CD4-positive, alpha-beta T cell treated with Interleukin-4 for 1 hour (primary cell): ENCODE measurements at places on chromosomes 1 and 21.

DNA sequence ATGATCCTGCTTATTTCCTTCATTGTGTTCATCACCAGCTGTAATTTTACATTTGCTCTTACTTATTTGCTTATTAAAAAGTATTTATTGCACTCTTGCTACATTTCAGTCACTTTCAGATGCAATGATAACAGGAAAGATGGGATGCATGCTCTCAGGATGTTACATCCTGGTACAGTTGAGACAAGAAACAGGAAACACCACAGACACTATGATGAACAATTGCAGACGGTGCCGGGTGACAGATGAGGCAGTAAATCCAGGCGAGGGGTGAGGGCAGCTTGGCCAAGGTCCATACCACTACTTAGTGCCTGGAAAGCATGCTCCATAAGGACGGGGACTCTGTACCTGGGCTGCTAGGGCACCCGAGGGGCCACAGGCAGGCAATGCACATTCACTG, 156.6 kb upstream of the RAB4A start:
- DNase-seq = no peak

DNA sequence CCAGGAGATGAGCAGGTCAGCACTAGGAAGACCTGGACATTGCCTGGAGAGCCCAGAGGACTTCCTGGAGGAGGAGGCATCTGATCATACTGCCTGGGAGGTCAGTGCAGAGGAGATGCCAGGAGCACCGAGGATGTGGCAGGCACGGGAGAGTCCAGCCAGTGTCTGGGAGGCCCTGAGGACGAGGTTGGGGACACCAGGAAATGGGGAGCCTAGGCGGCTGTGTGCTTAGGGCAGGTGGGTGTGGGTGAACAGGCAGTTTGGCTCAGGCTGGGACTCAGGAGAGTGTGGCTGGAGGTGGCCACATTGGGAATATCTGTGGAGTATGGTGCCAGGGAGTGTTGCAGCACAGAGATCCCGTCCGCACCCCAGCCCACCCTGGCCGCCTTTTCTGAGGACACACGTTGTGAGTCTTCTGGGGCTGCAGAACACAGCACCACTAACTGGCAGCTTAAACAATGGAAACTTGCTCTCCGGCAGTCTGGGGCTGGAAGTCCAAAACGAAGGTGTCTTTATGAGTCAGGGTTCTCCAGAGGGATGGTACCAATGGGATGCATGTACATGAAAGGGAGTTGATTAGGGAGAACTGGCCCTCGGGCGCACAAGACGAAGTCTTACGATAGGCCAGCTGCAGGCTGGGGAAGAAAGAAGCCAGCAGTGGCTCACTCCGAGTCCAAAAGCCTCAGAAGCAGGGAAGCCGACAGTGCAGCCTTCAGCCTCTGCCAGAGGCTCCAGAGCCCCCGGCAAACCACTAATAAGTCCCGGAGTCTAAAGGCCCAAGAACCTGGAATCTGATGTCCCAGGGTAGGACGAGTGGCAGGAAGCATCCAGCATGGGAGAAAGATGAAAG, 58.0 kb downstream of the FAAP20 start:
- no peak for DNase-seq

DNA sequence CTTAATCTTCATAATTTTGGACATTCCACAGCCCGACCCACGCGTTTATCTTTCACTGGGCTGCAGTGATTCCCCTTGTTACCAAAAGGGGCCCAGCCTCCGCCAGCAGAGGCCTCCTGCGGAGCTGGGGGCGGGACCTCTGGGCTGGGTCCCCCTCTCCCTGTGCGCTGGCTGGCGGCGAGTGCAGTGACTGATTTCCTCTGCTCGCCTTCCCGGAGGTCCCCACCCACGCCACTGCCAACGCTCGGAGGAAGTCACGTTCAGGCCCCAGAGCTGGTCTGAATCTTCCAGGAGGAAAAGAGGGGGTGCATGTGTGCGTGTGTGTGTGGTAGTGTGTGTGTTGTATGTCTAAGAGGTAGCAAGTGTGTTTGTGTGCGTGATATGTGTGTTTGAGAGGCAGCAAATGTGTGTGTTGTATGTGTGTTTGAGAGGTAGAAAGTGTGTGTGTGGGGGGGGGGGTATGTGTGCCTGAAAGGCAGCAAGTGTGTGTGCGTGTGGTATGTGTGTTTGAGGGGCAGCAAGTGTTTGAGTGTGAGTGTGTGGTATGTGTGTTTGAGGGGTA, 35.0 kb upstream of the JAK1 start:
- peak; percentile 84 for DNase-seq

DNA sequence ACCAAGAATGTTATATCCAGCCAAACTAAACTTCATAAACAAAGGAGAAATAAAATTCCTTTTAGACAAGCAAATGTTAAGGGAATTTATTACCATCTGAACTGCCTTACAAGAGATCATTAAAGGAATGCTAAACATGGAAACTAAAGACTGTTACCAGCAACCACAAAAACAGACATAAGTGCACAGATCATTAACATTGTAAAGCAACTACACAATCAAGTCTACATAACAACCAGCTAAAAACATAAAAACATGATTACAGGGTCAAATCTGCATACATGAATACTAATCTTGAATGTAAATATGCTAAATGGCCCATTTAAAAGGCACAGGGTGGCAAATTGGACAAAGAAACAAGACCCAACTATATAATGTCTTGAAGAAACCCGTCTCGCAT, 211.0 kb upstream of the PBX1 start:
- DNase-seq = no peak

GRCh38 chr1:223860051-223860622, 14.4 kb upstream of the TP53BP2 start:
- no peak for DNase-seq

DNA sequence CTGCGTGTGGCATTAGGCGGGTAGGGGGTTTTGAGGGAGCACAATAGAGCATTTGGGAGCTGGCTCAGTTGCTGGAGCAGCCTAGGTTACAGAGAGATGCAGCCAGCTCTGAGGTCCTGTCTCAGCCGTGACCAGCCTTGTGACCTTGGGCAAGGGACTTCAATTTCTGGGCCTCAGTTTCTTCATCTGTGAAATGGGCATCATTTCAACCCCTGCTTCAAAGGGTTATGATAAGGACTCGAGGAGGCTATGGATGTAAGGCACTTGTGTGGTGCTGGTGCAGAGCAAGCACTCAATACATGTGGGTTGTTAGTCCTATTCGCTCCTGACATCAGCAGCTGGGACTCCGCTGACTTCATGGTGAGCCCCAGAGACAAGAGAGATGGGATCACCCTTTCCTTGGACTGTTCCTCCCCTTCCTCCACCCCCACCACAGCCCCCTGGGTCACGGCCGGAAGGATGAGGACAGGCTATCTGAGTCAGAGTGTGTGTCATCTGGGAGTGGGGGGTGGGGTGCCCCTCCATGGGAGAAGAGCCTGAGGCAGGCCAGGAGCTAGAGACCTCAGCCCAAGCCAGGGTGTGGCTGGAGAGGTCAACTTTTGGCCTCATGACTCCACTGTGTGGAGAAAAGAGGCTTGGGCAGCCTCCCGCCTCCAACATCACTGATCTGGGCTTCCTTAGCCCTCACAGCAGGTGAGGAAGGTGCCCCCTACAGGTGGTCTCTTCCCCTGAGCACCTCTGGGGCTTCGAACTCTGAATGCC, 71.4 kb upstream of the ZBTB40 start:
- DNase-seq = no peak

GRCh38 chr1:222127526-222128152, 385.8 kb upstream of the DUSP10 start:
- no peak for DNase-seq

- DNase-seq = no peak
Measured at GRCh38 chr1:168271636-168272035, 9.0 kb upstream of the TBX19 start.

DNA sequence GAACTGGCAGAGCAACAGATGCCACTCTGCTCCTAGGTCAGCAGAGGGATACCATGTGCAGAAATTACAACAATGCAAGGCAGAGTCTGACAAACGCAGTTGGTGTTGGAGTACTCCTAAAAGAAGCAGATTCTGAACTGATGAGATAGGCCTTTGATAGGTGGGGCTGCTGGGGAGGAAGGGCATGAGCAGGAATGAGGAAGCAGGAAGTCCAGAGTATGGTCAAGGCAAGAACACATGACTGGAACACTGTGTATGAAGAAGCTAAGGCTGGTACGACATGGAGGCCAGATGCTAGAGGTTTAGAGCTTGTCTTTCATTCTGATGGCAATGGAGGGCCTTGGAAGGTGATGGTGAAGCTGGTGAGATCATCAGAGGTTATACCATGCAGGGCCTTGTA, 11.5 kb upstream of the THRAP3 start:
- DNase-seq = no peak

- DNase-seq = no peak
Measured at GRCh38 chr1:77539519-77540142, 142.8 kb downstream of the ZZZ3 start.

DNA sequence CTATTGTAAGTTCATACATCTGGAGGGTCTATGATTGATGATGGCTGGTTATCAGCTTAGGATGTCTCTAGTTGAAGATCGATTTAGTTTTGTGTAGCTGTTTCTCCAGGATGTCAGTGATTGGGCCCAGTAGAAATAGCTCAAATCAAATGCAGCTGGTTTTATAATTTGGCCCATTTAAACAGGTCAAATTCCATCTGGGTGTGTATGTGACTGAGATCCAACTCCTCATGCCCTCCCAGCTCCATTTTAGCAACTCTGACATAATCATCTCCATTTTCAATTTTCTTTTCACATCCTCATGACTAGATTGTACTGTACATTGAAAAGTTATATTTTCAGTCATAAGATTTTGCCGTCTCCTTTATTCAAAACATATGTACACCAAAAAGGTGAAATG, 99.2 kb downstream of the TPR start:
- DNase-seq = no peak

- DNase-seq = no peak
Measured at GRCh38 chr1:107076841-107077240, 20.4 kb downstream of the PRMT6 start.

DNA sequence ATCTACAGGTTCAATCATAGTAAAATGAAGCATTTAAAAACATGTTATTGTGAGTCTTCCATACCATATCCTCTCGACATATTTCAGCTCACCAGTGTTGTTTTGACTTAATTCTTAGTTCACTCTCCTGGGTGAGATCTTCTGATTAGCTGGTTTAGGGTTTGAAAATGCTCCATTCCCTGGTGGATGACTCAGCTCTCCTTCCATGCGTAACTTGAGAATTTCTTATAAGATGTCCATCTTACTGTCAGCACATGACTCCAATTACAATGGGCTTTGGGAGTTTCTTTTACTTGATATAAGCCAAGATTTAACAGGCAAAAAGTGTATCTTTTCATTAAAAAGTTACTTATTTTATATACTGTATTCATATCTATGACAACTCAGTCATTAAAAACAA, 476.5 kb downstream of the BRINP3 start:
- no peak for DNase-seq

- no peak for DNase-seq
Measured at GRCh38 chr1:37989361-37989930, 376 bp downstream of the SF3A3 start.

GRCh38 chr1:76799700-76800099, 67.6 kb upstream of the ST6GALNAC5 start:
- no peak for DNase-seq

- DNase-seq = no peak
Measured at GRCh38 chr21:43603641-43604504, 55.4 kb downstream of the HSF2BP start.

GRCh38 chr1:92244376-92244775, 26.7 kb downstream of the C1orf146 start:
- no peak for DNase-seq

GRCh38 chr1:182784556-182785171, 4.9 kb upstream of the NPL start:
- peak; percentile 67 for DNase-seq

DNA sequence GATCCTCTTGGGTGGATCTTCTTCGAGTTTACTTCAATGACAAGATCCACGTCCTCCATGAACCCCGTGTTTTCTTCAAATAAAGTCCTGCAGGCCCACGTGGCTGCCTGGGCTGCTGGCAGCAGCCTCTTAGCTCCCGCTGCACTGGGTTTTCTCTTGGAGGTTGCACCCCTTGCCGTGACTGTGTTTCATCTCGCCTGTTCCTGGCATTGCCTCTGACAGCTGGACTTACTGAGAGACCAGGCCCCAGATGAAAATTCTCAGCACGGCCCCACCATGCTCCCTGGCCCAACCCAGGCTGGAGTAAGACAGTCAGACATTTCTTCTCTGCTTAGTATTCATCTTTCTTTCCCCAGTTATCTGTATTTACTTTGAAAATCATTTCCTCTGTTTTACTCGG, 274.8 kb upstream of the RUNX1 start:
- DNase-seq = no peak

- DNase-seq = no peak
Measured at GRCh38 chr21:34176448-34176847, 103.1 kb downstream of the MRPS6 start.

DNA sequence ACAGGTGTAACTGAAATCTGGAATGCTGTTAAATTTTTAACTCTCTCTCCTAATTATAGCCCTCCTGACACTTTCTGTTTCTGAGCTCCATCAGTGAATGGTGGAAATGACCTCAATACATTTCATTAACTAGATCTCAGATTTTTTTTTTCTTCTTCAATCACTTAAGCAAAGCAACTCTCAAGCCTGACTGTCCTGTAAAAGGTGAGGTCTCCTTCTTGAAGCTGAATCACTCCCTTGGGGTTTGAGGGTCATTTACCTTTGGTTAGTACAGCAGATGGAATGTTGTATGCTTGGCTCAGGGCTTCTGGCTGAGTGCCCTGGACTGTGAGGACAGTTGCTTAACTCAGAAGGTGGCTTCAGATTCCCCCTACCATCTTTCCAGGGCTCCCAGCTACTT, 518.7 kb downstream of the PTPRC start:
- DNase-seq = no peak

DNA sequence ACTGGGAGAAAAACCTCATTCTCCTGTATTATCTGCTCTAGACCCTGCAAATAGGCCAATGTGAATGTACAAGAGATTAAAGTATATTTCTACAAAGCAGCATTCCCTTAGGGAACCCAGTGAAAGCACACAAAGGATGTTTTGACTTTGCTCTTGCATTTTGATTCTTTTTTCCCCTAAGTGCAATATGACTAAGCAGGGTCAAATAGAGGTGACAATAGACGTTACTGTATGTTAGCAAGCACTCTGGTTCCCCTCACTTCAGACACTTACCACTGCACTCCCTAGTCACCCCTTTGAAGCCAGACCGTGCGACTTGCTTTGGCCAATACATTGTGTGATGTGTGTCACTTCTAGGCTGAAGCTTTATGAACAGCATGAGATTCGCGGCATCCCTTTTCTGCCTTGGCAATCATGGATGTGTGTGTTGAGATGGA, 209.7 kb downstream of the RHOU start:
- DNase-seq = peak; percentile 36

GRCh38 chr1:85153149-85153891, 47.5 kb downstream of the SYDE2 start:
- DNase-seq = no peak

DNA sequence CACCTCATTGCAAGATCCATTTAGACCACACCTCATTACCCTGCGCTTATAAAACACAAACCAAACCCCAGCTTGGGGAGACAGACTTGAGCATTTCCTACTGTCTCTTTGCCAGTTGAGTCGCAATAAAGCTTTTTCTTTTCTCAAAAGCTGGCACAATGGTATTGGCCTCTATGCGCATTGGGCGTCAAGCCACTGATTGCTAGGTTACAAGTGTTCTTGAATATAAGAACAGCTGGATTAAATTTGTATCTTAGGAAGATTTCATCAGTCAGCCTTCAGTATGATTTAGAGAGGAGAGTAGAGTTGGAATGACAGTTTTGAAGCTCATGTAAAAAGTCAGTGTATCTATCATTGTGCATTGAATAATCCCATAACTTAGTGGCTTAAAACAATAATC, 84.9 kb upstream of the RAB4A start:
- DNase-seq = no peak
